ENCODE measurements at places on chromosomes 5 and 9. TPM values are rescaled to one million over a fixed set of nuclear protein-coding genes. Genes with fewer than 3 reads are reported as not detected.

Gene WDR31
- 1.7 TPM for total RNA-seq

Gene FGF18
- total RNA-seq, result not detected

Gene SNCAIP
- not detected for total RNA-seq

- H3K4me1 ChIP-seq, result peaks cover 12% of the 10 kb centered on the region
- peaks cover 1% of the 10 kb centered on the region for H3K27me3 ChIP-seq
Measured at GRCh38 chr9:90046317-90046861, 441.6 kb downstream of the GADD45G start.

DNA sequence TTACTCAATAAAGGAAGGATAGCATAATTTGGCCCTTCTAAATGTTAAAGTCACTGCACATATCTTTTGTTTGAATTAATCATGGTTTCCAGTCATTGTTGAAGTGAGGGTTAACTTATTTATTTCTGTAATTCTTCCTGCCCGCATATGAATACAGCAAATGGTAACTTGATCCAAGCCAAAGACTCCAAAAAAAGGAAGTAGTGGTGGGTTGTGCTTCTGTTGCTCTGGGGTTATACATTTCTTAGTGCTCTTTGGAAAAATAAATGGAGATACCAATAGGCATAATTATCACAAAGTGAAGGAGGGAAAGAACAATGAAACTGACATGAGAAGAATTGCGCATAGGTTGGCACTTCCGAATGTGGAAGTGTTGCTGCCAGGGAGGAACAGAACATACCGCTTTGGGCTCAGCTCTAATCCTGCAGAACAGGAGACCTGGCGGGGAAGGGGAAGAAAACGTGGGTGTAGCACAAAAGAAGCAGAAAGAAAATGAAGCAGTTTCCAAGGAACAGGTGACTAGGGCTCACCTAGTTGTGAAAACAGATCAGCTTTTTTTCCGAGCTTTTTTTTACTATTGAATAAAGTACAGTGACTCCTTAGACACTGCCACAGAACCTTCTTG, 69.7 kb upstream of the TAF11L2 start:
- no peaks in the 10 kb centered on the region for H3K36me3 ChIP-seq
- no peaks in the 10 kb centered on the region for H3K27me3 ChIP-seq
- H3K27ac ChIP-seq, result no peak overlapping the region
- no peak overlapping the region for H3K4me3 ChIP-seq
- DNase-seq, result no peak

GRCh38 chr9:110303133-110303532, 34.5 kb downstream of the TXNDC8 start:
- DNase-seq, result no peak
- no peak overlapping the region for H3K4me3 ChIP-seq
- peaks cover 5% of the 10 kb centered on the region for H3K27me3 ChIP-seq

- no peaks in the 10 kb centered on the region for H3K36me3 ChIP-seq
- DNase-seq, result no peak
- H3K27ac ChIP-seq, result no peak overlapping the region
- H3K4me3 ChIP-seq, result no peak overlapping the region
Measured at GRCh38 chr5:168701641-168702040, 122.5 kb upstream of the PANK3 start.

DNA sequence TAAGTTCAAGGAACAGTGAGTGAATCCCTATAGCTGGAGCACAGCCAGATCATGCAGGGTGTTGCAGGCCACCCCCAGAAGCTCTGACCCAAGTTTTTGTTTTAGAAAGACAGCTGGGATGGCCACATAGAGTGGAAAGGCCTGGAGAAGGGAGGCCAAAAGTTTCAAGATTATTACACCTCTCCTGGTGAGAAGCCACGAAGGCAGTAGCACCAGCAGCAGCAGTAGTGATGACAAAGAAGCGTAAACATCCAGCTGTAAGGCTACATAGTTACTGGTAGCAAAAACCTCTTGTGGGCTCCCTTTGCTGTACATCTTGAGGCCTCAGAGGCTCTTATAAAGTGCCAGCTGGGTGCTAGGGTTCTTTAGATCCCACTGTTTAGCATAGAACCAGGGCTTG, 11.8 kb downstream of the ADAMTSL1 start:
- no peaks in the 10 kb centered on the region for H3K4me1 ChIP-seq
- H3K36me3 ChIP-seq, result no peaks in the 10 kb centered on the region
- H3K27ac ChIP-seq, result no peak overlapping the region
- peaks cover 6% of the 10 kb centered on the region for H3K27me3 ChIP-seq

DNA sequence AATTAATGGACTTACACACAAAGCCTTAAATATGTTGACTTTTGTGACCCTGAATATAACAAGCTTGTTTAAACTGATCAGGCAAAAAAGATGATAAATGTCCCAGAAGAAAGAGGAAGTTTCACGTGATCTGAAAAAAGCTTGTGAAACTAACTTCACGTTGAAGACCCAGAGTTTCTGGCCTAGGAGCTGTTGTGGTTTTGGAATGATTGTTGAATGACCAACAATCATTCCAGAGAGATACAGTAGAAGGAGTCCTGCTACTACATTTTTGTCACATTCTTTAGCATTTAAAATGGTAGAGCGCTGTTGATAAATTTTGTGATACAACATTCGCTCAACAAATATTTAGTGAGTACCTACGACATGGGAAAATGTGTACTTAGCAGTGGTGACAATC, 143.1 kb upstream of the FBN2 start:
- H3K27me3 ChIP-seq, result peaks cover 5% of the 10 kb centered on the region
- DNase-seq, result no peak
- no peak overlapping the region for H3K27ac ChIP-seq
- H3K36me3 ChIP-seq, result no peaks in the 10 kb centered on the region
- no peaks in the 10 kb centered on the region for H3K4me1 ChIP-seq
- no peak overlapping the region for H3K4me3 ChIP-seq

DNA sequence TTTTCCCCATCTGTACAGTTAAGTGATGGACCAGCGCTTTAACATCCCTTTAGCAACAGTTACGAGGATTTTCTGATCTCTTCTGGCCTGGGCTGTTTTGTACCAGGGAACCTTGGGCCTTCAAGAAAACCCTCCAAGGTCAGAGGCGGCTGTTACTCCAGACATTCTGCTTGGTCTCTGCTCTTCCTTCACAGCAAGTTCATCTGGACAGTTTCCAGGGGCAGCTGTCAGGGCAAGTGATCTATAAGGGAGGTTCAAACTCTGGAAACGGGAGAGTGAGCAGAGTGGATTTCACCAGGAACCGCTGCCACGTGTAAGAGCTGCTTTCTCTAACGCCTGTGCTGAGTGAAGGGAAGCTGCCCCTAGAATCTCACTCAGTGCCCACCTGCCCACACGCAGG, 36.7 kb downstream of the ZNF618 start:
- no peaks in the 10 kb centered on the region for H3K36me3 ChIP-seq
- H3K27me3 ChIP-seq, result no peaks in the 10 kb centered on the region
- H3K4me3 ChIP-seq, result no peak overlapping the region
- no peak overlapping the region for H3K27ac ChIP-seq
- no peaks in the 10 kb centered on the region for H3K4me1 ChIP-seq

DNA sequence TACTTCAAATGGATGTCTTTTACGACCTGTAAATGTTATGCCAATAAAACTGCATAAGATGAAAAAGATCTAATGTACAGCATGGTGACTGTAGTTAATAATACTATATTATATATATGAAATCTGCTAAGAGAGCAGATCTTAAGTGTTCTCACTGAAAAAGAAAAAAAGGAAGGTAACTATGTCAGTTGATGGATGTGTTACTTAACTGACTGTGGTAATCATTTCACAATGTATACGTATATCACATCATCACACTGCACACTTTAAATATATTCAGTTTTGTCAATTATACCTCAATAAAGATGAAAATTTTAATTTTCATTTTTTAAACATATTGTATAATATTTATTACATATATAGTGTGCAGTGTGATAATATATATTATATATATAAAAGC, 31.9 kb downstream of the THBS4 start:
- H3K36me3 ChIP-seq, result peaks cover 3% of the 10 kb centered on the region
- no peaks in the 10 kb centered on the region for H3K4me1 ChIP-seq
- no peak overlapping the region for H3K4me3 ChIP-seq
- no peak for DNase-seq
- H3K27ac ChIP-seq, result no peak overlapping the region

GRCh38 chr9:132762896-132763295, 92.6 kb downstream of the GTF3C4 start:
- peaks cover 3% of the 10 kb centered on the region for H3K27me3 ChIP-seq
- no peaks in the 10 kb centered on the region for H3K4me1 ChIP-seq
- no peak overlapping the region for H3K4me3 ChIP-seq
- H3K27ac ChIP-seq, result no peak overlapping the region
- no peaks in the 10 kb centered on the region for H3K36me3 ChIP-seq

GRCh38 chr9:111965566-111966019, 69.0 kb downstream of the UGCG start:
- peaks cover 15% of the 10 kb centered on the region for H3K4me1 ChIP-seq
- H3K27ac ChIP-seq, result no peak overlapping the region
- no peak overlapping the region for H3K4me3 ChIP-seq
- DNase-seq, result peak; percentile 34
- H3K27me3 ChIP-seq, result peaks cover 4% of the 10 kb centered on the region

DNA sequence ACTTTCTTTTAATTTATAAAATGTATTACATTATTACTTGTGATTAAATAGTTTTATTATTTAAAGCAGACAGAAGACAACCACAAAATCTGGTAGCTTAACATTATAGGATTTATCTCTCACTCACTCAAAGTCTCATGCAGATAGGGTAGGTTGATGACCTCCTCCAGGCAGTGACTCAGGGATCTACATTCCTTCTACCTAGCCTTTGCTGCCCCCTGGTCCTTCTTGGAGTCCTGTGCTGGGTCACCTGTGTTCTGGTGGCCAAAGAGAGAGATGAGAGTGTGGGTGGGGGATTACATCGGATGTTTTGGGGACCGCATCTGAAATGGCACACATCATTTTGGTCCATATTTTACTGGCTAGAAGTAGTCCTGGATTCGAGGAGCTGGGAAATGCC, 95.7 kb upstream of the CTSL start:
- no peak for DNase-seq
- H3K27ac ChIP-seq, result no peak overlapping the region
- H3K27me3 ChIP-seq, result no peaks in the 10 kb centered on the region
- no peaks in the 10 kb centered on the region for H3K36me3 ChIP-seq
- H3K4me1 ChIP-seq, result no peaks in the 10 kb centered on the region

DNA sequence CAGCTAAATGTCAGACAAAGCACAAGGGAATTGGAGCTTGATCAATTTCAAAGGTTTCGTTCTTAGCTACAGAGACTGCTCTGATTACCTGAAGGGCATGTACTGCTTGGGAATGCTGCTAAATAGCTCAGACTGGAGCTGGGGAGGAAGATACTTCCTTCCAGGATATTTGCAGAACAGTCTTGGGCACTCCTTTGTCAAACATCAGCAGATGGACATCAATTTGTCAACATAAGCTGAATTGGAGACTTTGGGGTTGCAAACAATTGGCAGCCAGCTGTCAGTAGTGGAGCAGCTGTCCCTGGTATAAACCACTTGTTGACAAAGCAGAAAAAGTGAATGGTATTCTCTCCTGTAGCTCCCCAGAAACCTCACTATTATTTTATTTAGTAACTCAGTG, 182.0 kb downstream of the CCDC192 start:
- no peaks in the 10 kb centered on the region for H3K36me3 ChIP-seq
- no peak for DNase-seq
- no peak overlapping the region for H3K27ac ChIP-seq
- H3K4me1 ChIP-seq, result no peaks in the 10 kb centered on the region
- H3K4me3 ChIP-seq, result no peak overlapping the region
- no peaks in the 10 kb centered on the region for H3K27me3 ChIP-seq

DNA sequence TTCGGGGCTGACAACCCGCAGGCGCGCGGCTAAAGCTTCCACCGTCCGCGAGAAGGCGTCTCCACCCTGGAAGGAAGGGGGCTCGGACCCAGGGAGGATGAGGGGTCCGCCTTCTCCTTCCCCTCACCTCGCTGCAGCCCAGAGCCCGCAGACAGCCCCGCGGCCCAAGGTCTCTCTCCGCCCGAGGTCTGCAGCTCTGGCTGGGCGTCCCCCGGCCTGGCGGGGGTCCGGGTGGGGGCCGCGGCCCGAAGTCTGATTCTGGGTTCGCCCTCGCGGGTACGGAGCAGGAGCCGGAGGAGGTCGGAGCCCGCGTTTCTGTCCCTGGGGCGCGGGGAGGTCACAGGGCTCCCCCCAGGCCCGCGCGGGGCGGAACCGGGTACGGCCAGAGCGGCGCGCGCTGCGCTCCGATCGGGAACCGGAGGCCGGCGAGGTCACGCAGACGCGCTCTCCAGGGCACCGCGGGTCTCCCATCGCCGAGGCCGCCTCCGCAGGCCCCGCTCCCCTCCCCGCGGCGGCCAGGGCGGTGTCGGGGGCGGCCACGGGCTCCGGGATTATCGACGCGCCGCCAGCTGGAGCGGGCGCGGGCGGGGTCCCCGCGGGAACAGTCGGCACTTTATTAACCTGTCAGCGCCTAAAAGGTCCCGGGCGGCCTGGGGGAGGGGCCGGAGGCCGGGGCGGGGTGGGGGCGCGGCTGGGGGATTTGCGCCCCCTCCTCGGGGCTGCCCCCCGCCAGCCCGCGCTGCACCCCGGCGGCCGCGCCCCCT, 11.6 kb downstream of the LHX3 start:
- H3K36me3 ChIP-seq, result no peaks in the 10 kb centered on the region
- no peak overlapping the region for H3K27ac ChIP-seq
- H3K27me3 ChIP-seq, result peaks cover 56% of the 10 kb centered on the region
- no peak overlapping the region for H3K4me3 ChIP-seq

GRCh38 chr9:9299134-9299533, 1313.7 kb downstream of the PTPRD start:
- H3K27me3 ChIP-seq, result no peaks in the 10 kb centered on the region
- no peaks in the 10 kb centered on the region for H3K4me1 ChIP-seq
- DNase-seq, result no peak
- H3K36me3 ChIP-seq, result no peaks in the 10 kb centered on the region
- H3K4me3 ChIP-seq, result no peak overlapping the region

GRCh38 chr9:124284940-124285441, 27.2 kb downstream of the NEK6 start:
- no peak for DNase-seq
- H3K27me3 ChIP-seq, result no peaks in the 10 kb centered on the region
- no peaks in the 10 kb centered on the region for H3K36me3 ChIP-seq
- H3K4me1 ChIP-seq, result peaks cover 28% of the 10 kb centered on the region

GRCh38 chr5:58211441-58211840, 248.4 kb downstream of the PLK2 start:
- H3K27ac ChIP-seq, result no peak overlapping the region
- DNase-seq, result no peak
- H3K4me3 ChIP-seq, result no peak overlapping the region

- no peak overlapping the region for H3K4me3 ChIP-seq
- peaks cover under 1% of the 10 kb centered on the region for H3K4me1 ChIP-seq
- no peaks in the 10 kb centered on the region for H3K36me3 ChIP-seq
- H3K27me3 ChIP-seq, result no peaks in the 10 kb centered on the region
- no peak for DNase-seq
Measured at GRCh38 chr9:108473209-108474112, 382.3 kb downstream of the ACTL7B start.

DNA sequence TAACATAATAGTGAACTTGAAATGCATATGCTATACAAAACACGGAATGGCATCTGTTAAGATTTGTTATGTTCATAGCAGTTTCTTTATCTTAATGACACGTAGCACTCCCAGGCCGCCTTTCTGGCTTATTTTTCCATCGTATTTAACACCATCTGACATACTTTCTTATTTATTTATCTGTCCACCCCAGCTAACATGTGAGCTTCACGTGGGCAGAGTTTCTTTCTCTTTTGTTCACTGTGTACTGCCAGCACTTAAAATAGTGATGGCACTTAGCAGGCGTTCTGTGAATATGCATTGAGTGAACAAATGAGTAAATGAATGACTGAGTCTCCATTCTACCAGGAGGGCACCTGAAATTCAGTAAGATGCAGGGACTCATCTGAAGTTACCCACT, 29.4 kb upstream of the SYNPO start:
- H3K36me3 ChIP-seq, result no peaks in the 10 kb centered on the region
- H3K27ac ChIP-seq, result no peak overlapping the region
- H3K4me3 ChIP-seq, result no peak overlapping the region
- no peak for DNase-seq
